ENCODE measurements at places on chromosomes 2 and 18. TPM values are rescaled to one million over a fixed set of nuclear protein-coding genes. Genes with fewer than 3 reads are reported as not detected.

DNA sequence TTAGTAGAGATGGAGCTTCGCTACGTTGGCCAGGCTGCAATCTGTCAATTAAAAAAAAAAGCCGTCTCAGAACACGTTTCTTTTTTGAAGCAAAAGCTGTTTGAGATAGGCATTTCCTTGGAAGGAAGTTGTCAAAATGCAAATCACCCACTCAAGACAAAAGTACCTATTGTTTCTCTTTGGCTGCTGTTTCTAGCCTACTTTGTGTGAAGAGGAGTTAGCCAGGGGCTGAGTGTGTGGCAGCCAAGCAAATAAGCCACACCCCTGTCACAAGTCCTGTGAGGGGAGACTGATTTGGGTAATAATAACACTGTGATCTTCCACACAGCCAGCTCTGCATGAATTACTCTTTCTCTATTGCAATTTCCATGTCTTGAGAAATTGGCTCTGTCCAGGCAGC, 47.4 kb upstream of the CDCA7 start:
- no peak for DNase-seq
- H3K4me1 ChIP-seq: no peaks in the 10 kb centered on the region
- no peak overlapping the region for H3K27ac ChIP-seq
- no peak overlapping the region for H3K4me3 ChIP-seq
- H3K27me3 ChIP-seq: no peaks in the 10 kb centered on the region
- no peaks in the 10 kb centered on the region for H3K36me3 ChIP-seq

DNA sequence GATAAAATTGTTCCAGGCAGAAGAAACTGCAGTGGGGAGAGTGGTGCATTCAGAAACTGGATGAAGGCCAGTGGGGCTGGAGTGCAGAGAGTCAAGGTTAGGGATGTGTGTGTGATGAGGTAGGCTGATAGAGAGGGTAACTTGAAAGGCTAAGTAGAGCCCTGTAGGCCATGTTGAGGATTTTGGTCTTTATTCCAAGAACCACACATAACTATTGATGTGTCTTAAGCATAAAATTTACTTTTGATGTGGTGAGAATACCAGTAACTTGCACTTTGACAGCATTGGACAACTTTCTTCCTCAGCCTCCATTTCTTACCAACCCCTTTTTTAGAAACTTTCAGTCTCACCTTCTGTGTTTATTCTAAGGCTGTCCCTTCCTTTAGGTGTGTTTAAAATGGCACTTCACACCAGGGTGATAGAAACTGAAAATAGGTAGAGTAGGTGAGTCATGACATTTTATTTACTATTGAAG, 22.6 kb downstream of the MTX2 start:
- H3K4me3 ChIP-seq: no peak overlapping the region
- H3K36me3 ChIP-seq: peaks cover 4% of the 10 kb centered on the region
- 0 out of 2 replicates have a peak overlapping the region, but pooled peaks have one; percentile 2 for H3K27ac ChIP-seq

- no peak for DNase-seq
- H3K4me3 ChIP-seq: peak overlapping the region; percentile 85
- no peaks in the 10 kb centered on the region for H3K36me3 ChIP-seq
- peaks cover 6% of the 10 kb centered on the region for H3K4me1 ChIP-seq
- no peak overlapping the region for H3K27ac ChIP-seq
Observed at GRCh38 chr2:149329068-149329467, 1.3 kb upstream of the LYPD6 start.

The RBM43 gene
- 4.8 TPM for total RNA-seq
